ENCODE measurements at places on chromosomes 4 and X. TPM values are rescaled to one million over a fixed set of nuclear protein-coding genes. Genes with fewer than 3 reads are reported as not detected.

DNA sequence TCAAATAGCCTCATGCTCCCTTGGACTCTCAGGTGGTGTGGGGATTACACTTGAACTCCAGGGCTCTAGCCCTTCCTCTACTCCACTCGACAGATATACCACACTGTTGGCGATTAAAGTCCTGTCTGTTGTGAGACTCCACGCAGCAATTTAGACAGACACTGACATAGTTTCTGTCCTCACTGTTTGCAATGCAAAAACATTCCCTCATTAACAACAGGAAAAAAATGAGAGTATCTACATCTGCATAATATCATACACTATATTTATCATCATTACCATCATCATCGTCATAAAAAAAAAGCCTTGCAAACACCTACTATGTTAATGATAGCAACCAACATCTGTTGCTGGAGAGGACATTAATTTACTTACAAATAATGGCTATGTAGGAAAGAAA is 132.4 kb downstream of the RASL11B start:
- DNase-seq = no peak

The GLOD5 gene
- not detected for total RNA-seq

The TREX2 gene
- 0.22 TPM for total RNA-seq

DNA sequence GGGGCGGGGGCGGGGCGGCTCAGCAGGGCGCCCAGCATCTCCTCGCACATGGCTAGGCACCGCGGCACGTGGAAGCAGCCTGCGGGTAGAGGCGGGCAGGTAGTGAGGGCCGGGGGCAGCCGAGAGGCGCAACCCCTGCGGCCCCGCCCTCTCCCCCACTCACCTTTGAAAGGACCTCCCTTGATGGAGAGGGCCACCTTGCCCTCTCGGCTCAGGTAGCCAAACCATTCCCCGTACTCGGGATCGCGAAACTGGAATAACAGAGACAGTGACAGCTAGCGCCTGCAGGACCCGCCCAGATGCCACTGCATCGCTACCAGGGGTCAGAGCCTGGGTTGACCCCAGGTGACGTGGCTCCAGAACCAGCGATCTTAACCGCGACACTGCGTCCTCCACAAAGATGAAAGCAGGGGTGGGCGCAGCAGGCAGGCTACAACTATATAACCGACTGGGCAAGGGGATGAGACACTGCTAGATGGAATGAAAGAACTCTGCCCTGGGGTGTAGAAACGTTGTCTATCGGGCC is 552 bp upstream of the NAA10 start:
- DNase-seq = no peak

The COX7B2 gene
- not detected for total RNA-seq

- DNase-seq = no peak
These were observed 23.7 kb downstream of the ELF4 start for GRCh38 chrX:130086447-130087206.

GRCh38 chr4:165563851-165564250 is 185.0 kb downstream of the CPE start:
- no peak for DNase-seq
